ENCODE measurements at places on chromosomes 5 and 9. TPM values are rescaled to one million over a fixed set of nuclear protein-coding genes. Genes with fewer than 3 reads are reported as not detected.

DNA sequence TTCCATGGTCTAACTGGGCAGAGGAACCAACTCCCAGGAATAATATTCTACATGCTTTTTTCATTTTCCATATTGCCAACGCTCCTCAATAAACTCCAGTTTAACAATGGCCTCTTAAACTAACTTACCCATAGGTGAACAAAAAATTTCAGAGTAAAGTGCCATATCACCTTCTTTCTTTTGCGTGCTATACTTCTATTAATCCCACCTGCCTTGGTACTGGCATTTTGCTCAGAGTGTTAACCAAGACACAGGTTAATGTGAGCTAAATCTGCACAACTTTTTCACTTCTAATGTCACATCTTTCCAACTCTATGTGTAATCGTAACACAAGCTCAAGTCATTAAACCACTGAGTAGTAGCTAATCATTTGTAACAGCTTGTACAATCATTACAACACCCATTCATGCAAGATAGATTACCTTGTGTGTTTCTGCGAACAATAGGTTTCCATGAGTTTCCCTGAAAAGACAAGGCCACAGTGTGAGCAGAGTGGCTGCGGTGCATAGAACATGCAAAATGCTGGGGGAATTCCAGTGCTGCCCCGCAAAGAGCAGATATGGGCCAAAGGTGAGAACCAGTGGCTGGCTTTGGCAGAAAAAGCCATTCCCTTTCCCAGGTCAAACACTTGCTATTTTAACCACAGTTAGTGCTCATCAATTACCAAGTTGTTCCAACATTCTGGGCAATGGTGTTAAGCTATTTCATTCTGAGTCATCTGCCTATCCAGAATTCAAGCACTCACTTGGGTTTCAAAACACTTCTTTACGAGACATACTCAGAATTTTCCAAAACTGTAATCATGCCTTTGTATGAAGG, 42.8 kb downstream of the TIMD4 start:
- no peak for DNase-seq

DNA sequence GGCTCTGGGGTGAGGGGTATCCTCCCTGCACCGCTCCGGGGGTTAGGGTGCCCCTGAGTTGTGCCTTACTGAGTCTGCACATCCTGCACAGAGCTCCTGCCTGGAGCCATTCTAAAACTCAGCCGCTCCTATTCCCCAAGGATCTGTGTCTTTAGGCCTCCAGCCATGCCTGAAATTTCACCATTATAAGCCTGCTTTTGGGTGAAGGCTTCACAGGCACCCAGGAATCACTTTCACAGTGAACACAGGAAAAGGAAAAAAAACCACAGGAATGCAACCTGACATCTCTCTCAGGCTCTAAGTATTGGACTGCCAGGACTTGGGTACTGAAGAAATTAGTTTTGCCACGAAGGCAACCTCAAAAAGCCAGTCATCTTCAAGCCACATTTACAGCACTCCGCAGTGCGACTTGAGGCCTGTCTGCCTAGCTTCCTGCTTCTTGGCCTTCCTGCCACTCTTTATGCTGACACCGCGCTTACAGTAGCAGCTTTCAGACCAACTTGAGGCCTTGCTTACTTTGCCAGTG, 30.9 kb downstream of the GALNT10 start:
- DNase-seq = peak; percentile 16

DNA sequence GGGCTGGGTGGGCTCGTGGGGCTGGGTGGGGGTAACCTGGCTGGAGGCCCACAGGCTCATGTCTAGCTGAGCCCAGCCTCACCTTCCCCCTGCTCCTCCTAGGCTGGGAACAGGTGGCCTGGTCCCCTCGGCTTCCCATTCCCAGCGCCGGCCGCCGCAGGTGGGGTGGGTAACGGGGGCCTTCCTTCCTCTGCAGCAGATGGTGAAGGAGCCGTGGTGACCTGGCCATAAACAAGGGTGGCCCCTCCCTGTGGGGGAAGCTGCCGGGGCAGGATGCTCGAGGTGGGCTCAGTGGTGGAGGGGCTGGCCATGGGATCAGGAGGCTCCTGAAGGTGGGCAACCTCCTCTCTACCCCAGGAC, 41.0 kb upstream of the EGFL7 start:
- no peak for DNase-seq

DNA sequence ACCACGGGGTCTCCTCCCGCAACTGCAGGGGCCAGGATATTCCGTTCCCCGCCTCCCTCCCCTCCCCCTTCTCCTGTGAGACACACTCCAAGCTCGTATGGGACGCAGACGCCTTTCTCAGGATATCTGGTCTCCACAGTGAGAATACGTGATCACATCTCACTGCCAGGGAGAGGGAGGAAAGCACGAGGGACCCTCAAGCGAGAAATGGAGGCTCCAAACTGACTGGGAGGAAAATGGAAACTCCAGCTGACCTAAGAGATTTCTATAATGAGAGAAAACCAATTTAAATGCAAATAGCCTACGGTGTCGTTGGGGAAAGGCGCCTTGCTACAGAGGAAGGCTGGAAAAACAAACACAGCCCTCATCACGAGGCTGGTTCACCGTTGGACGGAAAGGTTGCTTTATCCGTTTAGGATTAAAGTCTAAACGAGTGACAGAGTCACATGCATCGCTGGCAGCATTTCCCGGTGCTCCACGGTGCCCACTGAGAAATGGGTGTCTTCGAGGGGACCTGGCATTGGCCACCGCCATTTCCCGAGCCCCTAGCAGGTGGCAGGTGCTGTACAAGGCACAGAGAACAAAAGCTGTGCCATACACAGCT, 116.9 kb upstream of the CPEB4 start:
- DNase-seq = no peak

Gene PIGO
- 24.8 TPM for polyA plus RNA-seq

Gene SPAAR
- polyA plus RNA-seq = not detected

Gene NR2F1-AS1
- not detected for polyA plus RNA-seq

Gene MAP1B
- polyA plus RNA-seq = 0.43 TPM
